ENCODE measurements at places on chromosomes 4 and X.
A peak's percentile ranks its signal among the peaks of the same experiment; 100 is the strongest.

DNA sequence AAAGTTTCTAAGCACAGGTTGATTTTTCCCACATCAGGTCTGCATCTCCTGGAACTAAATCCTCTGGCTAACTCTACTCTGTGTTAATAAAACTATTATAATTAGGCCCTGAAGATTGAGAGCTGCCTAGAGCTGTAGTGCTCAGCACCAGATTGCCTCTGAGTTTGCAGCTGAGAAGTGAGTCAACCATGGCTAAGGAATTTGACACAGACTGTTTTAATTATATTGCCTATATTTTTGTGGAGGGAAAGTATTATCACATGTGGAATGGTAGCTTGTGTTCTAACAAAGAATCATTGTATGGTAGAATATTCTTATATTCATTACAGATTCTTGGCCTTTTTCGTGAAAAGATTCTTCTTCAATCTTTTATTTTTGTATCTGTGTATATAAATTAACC lies 1907.6 kb upstream of the TENM3 start:
- DNase-seq: no peak

- DNase-seq: no peak
Measured at GRCh38 chrX:2903366-2903765, 25.8 kb downstream of the ARSD start.

DNA sequence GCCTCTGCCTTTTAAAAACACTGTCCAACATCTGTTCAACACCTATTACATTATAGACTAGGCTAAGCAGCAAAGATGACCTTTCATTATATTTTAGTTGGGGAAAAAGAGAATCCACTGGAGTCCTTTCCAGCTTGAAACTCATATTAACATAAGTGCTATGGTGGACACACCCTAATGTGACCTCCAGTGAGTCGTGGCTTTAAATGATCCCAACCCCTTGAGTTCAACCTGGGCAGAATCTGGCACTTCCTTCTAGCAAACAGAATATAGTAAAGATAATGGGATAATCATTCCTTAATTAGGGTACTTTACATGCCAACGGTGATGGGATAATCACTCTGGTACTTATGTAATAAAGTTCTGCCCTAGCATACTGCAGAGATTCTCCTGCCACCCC lies 162.6 kb downstream of the MAB21L2 start:
- DNase-seq: no peak

- DNase-seq: no peak
Measured at GRCh38 chr4:19659101-19659500, 592.6 kb upstream of the SLIT2 start.

GRCh38 chrX:154592505-154592904 lies 7.6 kb downstream of the CTAG1A start:
- no peak for DNase-seq

DNA sequence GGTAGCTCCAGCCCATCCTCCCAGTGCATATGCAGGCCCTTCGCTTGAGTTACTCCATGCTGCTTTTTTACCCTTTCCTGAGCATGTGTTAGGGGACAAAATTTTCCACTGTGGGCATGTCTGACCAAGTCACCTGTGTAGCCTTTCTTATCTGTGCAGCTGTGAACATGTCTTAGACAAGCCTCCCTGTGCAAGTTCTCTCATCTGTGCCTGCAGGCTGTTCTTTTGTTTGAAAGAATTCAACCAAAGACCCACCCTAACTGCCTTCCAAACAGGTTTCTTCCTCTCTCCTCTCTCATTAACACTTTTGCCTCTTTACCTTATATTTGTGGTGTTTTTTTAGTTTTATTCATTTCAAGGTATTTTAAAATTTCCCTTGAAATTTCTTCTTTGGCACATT lies 53.2 kb upstream of the SPIN4 start:
- no peak for DNase-seq

DNA sequence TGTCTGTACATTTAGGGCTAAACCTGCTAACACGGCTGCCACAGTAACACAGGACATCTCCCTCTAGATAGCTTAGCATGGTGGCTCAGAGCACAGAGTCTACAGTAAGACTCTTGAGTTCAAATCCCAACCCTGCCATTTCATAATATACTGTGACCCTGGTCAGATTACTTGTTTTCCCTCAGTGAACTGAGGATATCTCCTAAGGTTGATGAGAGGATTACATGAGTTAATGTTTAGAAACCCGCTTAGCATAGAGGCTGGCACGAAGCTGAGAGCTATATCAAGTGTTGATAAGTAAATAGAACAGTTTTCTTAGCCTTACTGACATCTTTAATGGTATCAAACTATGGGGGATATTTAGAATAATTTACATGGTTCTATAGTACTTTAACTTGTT lies 37.2 kb downstream of the CASP3 start:
- DNase-seq: no peak

- no peak for DNase-seq
Measured at GRCh38 chr4:119656342-119656741, 27.7 kb upstream of the PDE5A start.

DNA sequence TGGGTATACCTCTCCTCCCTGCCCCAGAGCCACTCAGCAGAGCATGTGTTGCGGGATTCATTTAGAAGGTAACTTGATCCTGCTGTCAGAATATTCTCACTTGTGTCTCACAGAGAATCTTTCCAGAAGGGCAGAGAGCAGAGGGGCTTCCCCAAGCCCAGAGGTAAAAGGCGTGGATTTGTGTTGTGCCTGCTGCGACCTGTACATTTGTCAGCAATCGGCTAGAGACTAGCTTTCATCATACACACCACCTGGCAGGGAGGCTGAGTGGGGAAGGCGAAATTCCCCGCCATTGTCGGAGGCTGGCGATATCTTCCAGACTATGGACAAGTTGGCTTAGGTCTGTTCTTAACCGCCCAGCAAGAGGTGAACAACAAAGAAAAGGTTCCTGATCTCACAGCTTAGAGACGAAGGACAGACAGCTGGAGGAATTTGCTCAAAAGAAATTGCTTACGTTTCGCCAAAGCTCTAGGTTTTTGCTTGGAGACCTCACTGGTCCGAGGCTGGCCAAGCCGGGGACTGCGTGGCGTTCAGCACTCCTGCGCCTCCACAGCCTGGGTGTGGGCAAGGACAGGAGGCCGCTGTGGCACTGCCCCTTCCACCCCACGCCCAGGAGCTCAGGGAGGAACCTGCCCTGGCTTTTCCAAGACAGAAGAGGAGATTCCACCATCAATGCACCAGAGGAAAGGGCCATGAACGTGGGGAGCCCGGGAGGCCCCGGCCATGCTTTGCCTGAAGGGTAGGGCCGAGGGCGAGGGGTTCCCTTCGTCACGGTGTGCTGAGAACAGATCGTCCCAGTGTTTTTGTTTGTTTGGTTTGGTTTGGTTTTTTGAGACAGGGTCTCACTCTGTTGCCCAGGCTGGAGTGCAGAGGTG lies 69.4 kb downstream of the DCTD start:
- DNase-seq: no peak

GRCh38 chr4:125388613-125389012 lies 73.9 kb downstream of the FAT4 start:
- DNase-seq: peak; percentile 71

DNA sequence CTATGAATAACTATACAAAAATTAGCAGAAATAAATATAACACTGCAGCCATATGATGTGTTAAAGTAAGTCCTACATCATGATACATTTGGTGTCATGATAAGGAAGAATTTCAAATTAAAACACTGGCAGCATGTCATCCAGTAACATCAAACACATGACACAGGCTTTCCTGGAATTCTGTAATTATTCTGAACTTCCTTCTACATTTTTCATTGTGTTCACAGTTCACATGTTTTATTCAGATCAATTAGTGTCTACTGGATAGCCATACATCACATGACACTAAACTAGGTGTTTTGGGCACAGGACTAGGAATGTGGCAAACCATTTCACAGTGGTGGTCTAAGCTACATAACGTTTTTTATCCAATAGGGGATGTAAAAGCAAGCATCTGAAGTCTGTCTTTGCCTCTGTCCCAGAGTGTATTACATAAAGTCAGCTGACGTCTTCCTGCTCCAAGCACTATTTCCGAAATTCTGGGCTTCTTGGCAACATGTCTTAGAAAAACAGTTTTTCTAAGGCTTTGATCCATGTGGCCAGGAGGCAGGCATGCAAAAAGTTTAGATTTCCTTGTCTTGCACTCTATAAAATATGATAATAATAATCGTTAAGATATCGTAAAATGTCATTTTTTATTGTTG lies 707.9 kb downstream of the CENPC start:
- DNase-seq: no peak

DNA sequence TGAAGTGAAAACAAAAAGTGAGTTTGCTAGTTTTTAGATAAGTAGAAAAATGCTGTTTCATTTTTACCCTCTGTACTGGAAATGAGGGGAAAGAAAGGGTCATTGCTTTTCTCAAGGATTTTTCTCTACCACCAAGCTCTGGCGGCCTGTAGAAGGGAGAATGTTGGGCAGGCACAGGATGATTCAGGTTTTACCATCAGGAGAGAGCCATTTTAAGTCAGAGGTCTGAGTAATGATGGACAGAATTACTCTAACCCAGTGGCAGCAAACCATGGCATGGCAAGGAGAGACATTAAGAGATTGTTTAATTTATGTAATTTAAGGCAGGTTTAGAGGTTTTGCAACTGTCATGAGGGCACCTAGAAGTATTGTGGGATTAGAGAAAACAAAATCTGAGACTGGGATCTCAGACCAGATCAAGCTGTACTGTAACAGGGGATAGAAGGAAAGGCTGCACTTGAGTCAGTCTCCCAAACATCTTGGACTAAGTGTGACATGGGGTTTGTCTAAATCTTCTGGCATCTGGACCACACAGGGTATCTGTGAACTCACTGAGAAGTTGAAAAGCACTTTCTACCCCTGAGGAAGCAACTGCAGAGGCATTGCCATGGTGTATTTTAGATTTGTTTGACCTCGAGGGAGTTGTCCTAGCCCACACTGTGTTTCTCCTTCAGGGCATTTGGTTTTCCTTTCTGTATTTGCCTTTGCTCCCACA lies 81.6 kb downstream of the BANK1 start:
- no peak for DNase-seq

- no peak for DNase-seq
Measured at GRCh38 chr4:106502106-106502699, 133.6 kb upstream of the GIMD1 start.
